ENCODE measurements at places on chromosomes 1 and 21.
A peak's percentile ranks its signal among the peaks of the same experiment; 100 is the strongest.

DNA sequence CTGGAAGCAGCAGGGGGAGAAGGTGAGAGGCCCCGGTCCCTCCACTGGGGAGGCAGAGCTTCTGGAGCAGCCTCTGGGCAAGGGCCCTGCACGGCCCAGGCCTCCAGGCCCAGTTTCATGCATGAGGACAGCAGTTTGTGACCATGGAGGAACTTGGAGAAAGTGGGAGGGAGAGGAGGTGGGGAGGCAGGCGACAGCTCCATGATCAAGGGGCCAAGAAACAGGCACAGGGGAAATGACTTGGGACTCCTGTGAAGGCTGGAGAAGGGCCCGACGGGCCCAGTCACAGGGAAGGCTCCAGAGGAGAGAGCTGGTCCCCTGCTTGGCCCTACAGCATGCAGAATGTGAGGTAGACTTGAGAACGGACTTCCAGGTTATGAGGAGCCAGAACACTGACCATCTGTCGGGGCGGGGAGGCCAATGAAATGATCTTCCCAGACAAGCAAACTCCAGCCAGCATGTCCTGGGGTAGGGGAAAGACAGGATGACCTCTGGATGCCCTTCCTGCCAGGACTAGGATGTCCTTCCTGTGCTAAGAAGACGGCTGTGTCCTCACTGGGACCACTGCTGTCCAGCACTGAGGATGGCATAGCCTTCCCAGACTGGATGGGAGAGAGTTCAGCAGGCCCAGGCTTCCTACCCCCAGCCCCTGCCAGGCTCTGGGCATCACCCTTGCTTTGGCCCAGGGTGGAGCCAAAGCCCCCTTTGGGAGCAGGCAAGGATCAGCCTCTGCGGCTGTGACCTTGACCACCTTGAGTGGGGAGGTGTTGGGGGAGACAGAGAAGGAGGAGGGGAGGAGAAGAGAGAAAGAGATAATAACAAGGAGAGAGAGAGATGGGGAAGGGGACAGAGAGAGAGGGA lies 548.2 kb downstream of the PTPRU start:
- no peak for DNase-seq

GRCh38 chr1:222976453-222976852 lies 161.6 kb downstream of the DISP1 start:
- DNase-seq, result no peak

GRCh38 chr1:159798893-159799292 lies 3.3 kb upstream of the FCRL6 start:
- peak; percentile 66 for DNase-seq

DNA sequence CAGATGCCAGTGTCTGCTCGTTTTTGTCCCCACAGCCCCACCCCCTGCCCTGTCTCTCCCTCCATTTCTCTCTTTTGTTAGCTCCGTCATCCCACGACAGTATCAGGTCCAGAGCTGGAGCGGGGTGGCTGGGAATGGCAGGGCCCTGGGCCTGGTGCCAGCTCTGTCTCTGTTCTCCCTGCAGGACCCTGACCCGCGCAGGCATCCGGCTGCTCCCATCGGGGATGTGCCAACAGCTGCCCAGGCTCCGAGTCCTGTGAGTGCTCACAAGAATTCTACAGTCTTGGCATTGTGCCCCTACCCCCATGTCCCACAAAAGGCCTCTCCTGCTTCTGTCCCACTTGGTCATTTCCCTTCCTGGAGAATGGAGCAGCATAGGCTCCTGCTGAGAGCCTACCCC lies 37.4 kb downstream of the UBE2T start:
- DNase-seq, result no peak

DNA sequence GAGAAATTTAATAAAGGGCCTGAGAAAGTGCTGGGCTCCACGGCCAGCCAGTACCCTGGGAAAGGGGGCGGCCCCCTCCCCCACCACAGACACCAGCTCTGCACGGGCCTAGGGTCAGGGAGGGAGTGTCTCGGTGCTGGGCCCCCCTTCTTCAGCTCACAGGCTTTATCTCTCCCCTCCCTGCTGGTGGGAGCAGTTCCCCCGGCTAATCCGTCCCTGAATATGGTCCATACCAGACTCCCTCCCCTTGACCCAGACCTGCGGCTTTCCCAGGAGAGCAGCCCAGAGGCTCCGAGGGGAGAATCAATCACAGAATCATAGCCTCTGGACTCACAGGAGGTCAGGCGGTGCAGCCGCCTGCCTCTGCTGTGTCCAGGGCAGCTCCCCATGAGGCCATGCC lies 26.0 kb upstream of the RSPO1 start:
- DNase-seq, result no peak

GRCh38 chr1:29893046-29893723 lies 656.9 kb downstream of the PTPRU start:
- no peak for DNase-seq

DNA sequence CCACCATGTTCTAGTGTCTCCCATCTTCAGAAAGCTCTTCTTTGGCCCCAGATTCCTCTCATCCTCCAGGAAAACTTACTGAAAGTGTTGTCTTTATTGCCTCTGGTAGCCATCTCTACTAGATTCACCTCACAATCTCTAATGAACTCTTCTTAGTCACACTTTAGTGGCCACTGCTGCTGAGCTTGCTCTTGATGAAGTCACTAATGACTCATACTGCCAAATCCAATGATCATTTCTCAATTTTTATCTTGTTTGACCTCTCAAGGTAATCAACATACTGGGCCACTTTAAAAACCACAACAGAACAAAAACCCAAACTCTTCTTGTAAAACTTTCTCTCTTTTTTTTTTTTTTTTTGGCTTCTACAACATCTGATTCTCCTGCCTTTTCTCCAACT lies 196.4 kb downstream of the LHX8 start:
- DNase-seq, result no peak

DNA sequence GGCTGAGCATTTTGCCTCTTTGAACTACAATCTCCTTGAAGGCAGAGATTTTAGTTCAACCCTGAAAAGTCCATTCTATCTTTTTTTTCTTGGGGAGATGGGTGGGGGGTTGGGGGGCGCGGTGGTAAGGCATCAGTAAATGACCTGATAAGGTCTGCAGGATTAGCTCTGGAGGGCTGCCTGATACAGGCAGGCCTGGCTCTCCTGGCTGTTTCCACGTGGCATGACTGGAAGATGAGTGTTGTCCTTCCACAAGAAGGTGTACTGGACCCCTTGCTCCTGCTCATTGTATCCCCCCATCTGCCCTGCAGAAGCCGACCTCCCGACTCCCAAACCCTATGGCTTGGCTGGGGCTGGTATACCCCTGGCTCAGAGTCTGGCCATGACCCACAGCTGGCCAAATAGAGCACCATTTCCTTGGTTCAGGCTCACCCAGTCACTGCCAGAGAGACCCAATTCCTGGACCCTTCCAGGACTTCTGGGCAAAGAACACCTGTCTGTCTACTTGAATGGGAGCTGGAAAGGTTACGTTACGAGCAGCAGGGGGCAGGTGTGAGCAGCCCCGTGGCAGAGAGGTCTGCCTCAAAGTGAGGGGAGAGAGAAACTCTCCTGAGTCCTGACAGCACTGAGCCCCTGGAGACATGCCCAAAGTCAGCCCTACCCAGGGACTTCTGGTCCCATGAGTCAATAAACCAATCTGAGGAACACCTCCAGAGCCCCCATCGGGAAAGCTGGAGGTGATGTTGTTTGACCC lies 17.0 kb downstream of the DHRS3 start:
- DNase-seq, result no peak

DNA sequence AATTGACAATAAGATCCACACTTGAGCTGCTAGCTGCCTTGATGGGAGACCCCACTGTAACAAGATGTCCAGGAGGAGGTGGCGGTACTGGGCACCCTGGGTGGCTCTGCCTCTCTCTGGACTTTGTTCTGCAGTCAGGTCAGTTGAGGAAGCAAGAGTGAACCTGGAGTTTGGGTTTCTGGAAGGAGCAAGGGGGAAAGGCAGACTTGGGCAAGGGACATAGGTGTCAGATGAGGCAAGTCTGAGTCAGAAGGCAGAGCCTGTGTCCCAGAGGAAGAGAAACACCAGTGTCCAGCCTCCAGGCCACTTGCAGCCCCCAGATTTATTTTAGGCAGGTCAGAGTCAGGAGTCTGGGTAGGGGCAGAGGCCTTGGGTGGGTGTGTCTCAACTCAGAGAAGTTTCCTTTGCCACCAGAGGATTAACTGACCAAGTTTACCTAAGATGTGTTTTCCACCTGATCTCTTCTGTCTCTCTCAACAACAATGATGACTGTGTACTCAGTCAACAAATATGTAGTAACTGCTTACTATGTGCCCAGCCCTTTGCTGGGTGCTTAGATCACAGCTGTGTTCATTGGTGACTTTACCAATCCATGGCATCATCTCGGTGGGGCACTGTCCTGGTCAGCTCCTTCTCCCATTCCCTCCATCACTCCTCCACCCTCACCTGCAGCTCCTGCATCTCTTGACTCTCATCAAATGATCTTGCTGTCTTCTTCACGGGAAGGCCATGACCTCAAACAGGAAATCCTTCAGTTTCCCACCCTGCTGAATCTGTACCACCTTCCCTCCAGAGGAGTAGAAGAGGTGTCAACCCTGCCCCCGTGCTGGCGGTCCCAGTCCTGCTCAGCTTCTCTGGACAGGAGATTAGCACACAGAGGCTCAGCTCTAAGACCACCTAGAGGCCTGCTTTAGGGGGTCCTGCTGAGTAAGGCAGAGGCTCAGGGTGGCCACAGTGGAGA lies 36.6 kb downstream of the ELF3 start:
- DNase-seq, result no peak

- no peak for DNase-seq
These were observed 98.1 kb upstream of the NFIA start for GRCh38 chr1:60984062-60984799.

DNA sequence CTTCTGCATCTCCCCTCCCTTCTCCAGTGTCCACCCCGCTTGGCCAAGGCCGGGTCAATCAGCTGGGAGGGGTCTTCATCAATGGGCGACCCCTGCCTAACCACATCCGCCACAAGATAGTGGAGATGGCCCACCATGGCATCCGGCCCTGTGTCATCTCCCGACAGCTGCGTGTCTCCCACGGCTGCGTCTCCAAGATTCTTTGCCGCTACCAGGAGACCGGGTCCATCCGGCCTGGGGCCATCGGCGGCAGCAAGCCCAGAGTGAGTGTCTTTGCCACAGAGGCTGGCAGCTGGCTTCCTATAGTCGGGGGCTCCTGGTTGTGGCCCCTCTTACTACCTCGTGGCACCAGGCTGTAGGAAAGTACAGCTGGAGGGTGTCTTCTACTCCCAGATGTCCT lies 3.6 kb downstream of the PAX7 start:
- no peak for DNase-seq

DNA sequence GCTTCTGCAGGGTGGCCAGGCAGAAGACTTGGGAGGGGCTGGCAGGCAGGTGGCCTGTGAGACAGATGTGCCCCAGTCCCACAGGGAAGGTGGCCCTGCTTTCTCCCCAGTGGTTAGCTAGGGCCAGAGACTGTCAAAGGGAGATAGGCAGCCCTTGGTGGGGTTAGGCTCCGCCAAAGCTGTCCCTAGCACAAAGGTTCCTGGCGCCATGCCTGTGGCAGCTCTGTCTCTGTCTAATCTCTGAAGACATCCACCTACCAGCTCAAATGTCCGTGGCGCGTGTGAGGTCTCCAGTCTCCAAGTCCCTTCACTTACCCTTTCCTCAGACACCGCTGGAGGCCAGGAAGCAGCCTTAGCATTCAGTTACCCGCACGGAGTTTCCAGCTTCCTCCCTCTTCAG lies 17.7 kb downstream of the TCP10L start:
- DNase-seq, result no peak

DNA sequence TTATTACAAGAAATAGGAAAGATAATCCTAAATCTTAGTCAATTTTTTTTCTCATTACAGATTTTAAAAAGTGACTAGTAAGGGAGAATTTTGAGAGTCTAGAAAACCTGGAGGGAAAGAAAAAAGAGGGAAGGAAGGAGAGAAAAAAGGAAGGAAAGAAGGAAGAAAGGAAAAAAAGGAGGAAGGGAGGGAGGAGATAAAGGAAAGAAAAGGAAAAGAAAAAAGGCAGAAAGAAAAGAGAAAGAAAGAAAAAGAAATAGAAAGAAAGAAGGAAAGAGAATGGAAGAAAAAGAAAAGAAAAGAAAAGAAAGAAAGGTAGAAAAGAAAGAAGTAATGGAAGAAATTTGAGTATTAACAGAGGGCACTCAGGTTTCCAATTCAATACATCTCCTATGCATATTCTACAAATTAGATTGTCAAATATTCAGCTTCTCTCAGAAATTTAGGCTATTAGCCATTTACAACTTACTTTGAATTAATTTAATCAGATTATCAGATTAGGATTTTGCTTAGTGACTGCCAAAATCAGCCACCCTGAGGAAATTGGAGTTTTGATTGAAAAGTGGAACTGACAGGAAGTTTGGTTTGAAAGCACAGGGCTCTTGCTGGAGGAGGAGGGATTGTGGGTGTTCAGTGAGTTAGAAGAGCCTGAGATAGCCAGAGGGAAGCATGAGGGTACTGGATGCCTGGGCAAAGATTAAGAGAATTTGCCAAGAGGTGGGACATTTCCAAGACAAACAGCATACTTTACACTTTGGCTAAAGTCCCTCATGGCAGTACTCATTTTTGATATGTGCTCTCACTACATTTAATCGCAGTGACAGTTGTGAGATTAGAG lies 677.8 kb downstream of the USP25 start:
- DNase-seq, result no peak

GRCh38 chr1:183505454-183506089 lies 33.3 kb downstream of the SMG7 start:
- no peak for DNase-seq

GRCh38 chr1:199463521-199464127 lies 563.9 kb upstream of the NR5A2 start:
- peak; percentile 54 for DNase-seq

GRCh38 chr1:84096176-84096575 lies 47.9 kb upstream of the PRKACB start:
- no peak for DNase-seq

DNA sequence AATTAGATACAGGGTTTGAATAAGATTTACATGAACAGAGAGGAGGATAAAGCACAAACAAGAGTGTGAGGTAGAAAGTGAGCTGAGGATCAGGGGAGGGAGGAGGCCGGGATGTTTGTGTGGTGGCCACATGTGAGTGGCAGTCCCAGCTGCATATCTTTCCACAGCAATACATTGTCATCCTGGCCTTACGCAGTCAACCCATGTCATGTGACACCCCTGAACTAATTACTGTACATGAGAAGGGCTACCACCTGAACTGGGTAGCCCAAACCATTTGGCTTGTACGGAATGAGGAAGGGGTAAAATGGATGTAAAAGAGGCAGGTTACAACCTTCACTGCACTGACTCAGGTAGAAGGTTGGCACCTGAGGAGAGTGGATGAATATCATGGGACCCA lies 4.2 kb downstream of the SLAMF7 start:
- no peak for DNase-seq

- DNase-seq, result no peak
These were observed 69.5 kb downstream of the RHOU start for GRCh38 chr1:228804640-228805413.
